PC-3 (cell line): ENCODE measurements at places on chromosomes 3 and 15. TPM values are rescaled to one million over a fixed set of nuclear protein-coding genes. Genes with fewer than 3 reads are reported as not detected.

The ARGFX gene
- not detected in 2 replicates for total RNA-seq

The CLDN16 gene
- total RNA-seq = not detected in 2 replicates

The ADAMTS9 gene
- 0.55 TPM in 1 of 2 replicates, not detected in the other for total RNA-seq

The TMEM207 gene
- total RNA-seq = not detected in 2 replicates

The GPR27 gene
- total RNA-seq = 0.07 and 0.58 TPM in 2 replicates

The WNT7A gene
- 16.2 and 18.1 TPM in 2 replicates for total RNA-seq

The TRIM42 gene
- total RNA-seq = not detected in 2 replicates

The GOLGA6L7 gene
- total RNA-seq = not detected in 2 replicates

The DNAH1 gene
- total RNA-seq = 2.2 and 3.3 TPM in 2 replicates

The PPP1R14D gene
- total RNA-seq = 0.33 TPM in 1 of 2 replicates, not detected in the other

The SEMA5B gene
- total RNA-seq = 0.04 TPM in 1 of 2 replicates, not detected in the other

The BDH1 gene
- 10.6 and 14.1 TPM in 2 replicates for total RNA-seq

The SETD5 gene
- 64.9 and 74.9 TPM in 2 replicates for total RNA-seq

The CCK gene
- total RNA-seq = 0.46 TPM in 1 of 2 replicates, not detected in the other

The KLF15 gene
- 0.12 TPM in 1 of 2 replicates, not detected in the other for total RNA-seq

The NOX5 gene
- total RNA-seq = 237 and 339 TPM in 2 replicates

The MYRIP gene
- total RNA-seq = not detected in 2 replicates

The STX19 gene
- not detected in 2 replicates for total RNA-seq

The KBTBD13 gene
- not detected in 2 replicates for total RNA-seq

The MIX23 gene
- 96.9 and 111 TPM in 2 replicates for total RNA-seq

The ICE2 gene
- total RNA-seq = 14.8 and 23.7 TPM in 2 replicates

The SLC30A4 gene
- 1.3 and 1.4 TPM in 2 replicates for total RNA-seq

The RYR3 gene
- total RNA-seq = not detected in 2 replicates

The MUSTN1 gene
- total RNA-seq = 0.66 and 0.69 TPM in 2 replicates

The WNT5A gene
- total RNA-seq = 21.8 and 28.5 TPM in 2 replicates

The CACNA2D2 gene
- 0.17 and 0.44 TPM in 2 replicates for total RNA-seq

The RARB gene
- not detected in 2 replicates for total RNA-seq

The RTP3 gene
- not detected in 2 replicates for total RNA-seq

The TIMMDC1 gene
- 107 and 142 TPM in 2 replicates for total RNA-seq

The C2CD4A gene
- total RNA-seq = 0.11 and 0.52 TPM in 2 replicates

The LEKR1 gene
- 0.15 and 0.98 TPM in 2 replicates for total RNA-seq

The C15orf61 gene
- 3.0 and 3.9 TPM in 2 replicates for total RNA-seq

The RAD51 gene
- total RNA-seq = 17.3 and 21.9 TPM in 2 replicates

The RUBCN gene
- 24.5 and 32.9 TPM in 2 replicates for total RNA-seq

The COLQ gene
- total RNA-seq = 1.5 and 1.8 TPM in 2 replicates

The ALAS1 gene
- 63.5 and 69.5 TPM in 2 replicates for total RNA-seq

The BLM gene
- total RNA-seq = 10.3 and 18.7 TPM in 2 replicates

The SEC22A gene
- total RNA-seq = 34.3 and 37.9 TPM in 2 replicates

The CLRN1 gene
- total RNA-seq = not detected in 2 replicates

The P4HTM gene
- total RNA-seq = 44.5 and 50.1 TPM in 2 replicates

The HACL1 gene
- 20.3 and 25.5 TPM in 2 replicates for total RNA-seq

The RHCG gene
- not detected in 2 replicates for total RNA-seq

The PTX3 gene
- total RNA-seq = 24.4 and 27.3 TPM in 2 replicates

The SV2B gene
- total RNA-seq = not detected in 2 replicates

The PDZRN3 gene
- not detected in 2 replicates for total RNA-seq

The LRRC31 gene
- total RNA-seq = 0.04 TPM in 1 of 2 replicates, not detected in the other

The CTXN2 gene
- not detected in 2 replicates for total RNA-seq

The PTH1R gene
- total RNA-seq = not detected in 2 replicates

The COL6A5 gene
- not detected in 2 replicates for total RNA-seq

The MCTP2 gene
- total RNA-seq = 6.2 and 9.8 TPM in 2 replicates

The DMXL2 gene
- 10.9 and 11.1 TPM in 2 replicates for total RNA-seq

The TRPC1 gene
- total RNA-seq = 1.7 and 1.9 TPM in 2 replicates

The PCYT1A gene
- total RNA-seq = 46.9 and 63.8 TPM in 2 replicates

The HAPLN3 gene
- total RNA-seq = 1.0 and 1.1 TPM in 2 replicates

The PLA2G4F gene
- total RNA-seq = 5.5 and 5.8 TPM in 2 replicates

The STRIT1 gene
- not detected in 2 replicates for total RNA-seq

The OCA2 gene
- total RNA-seq = not detected in 2 replicates

The PLAAT1 gene
- not detected in 2 replicates for total RNA-seq

The ZNF710 gene
- total RNA-seq = 12.9 and 21.2 TPM in 2 replicates
